GM13976 (cell line): ENCODE measurements at places on chromosomes 6 and 20.
A peak's percentile ranks its signal among the peaks of the same experiment; 100 is the strongest.

DNA sequence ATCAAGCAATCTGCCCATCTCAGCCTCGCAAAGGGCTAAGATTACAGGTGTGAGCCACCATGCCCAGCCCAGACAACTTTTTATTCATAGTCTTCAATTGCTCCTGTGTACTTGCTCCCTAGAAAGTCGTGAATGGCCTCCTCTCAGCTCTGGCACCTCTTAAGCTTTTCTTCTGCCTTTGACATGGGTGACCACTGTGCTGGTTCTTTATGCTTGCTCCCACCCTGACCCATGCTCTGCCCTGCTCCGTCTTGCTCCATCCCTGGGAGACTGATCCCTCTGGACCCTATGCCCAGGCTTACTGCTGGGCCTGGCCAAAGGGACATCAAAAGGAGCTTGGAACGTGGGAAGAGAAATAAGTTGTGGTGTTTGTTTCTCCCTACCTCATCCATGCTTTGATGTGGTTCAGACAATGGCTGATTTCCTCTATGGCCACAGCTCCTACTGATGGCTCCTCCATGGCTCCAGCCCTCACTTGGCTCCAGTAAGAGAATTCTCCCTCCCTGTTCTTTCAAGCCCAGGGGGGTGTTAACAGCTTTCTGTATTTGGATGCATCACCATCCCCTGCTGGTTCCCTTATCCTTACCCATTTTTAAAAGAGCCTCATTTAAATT is 7.7 kb upstream of the TREM2 start:
- no peak for DNase-seq

DNA sequence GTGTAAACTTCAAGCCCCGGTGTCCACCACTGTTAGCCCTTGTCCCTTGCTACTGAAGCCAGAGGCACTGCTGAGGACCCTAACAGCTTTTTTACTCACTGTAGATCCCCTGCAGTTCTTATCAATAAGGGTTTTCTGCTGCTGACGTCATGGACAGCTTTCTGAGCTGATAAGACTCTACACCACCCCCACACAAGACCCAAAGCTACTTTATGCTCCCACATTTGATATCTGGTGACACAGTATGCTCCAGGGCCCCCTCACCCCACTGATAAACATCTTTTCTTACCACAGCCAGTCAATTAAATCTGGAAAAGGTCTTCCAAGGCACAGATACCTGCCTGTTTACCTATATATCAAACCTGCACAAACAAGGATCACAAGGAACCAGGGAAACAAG is 65.3 kb downstream of the NUS1 start:
- no peak for DNase-seq

DNA sequence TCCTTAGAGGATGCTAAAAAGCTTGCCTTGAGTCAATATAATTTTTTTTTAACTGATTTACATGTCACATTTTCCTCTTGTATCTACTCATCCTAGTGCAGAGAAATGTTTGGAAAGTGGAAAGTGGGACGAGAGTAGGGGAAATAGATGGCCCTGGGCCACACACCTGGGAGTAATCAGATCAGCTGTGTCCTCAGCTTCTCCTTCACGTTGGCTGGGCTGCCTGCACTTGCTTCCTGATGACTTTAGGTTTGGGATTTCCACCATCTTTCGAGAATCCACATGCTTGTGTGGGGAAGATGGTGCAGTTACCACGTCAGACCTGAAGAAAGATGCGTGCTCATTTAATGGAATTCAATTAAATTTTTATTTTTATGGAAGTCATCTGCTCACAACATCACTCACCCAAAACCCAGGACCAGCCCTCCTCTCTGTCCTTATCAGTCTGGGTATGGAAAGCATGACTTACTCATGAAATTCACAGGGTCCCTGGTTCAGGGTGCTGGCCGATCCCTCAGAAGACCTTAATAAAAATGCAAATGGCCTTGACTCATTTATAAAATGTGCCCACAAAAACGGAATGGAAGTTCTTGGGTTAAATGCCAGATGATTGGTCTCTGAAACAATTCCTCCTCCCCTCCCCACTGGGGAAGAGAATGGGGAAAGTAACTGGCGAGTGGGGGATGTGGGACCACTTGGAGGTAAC is 74.5 kb upstream of the TIAM2 start:
- DNase-seq, result no peak

GRCh38 chr6:14333556-14334305 is 216.2 kb downstream of the CD83 start:
- no peak for DNase-seq

GRCh38 chr6:157096522-157096921 is 226.8 kb downstream of the TMEM242 start:
- no peak for DNase-seq

- DNase-seq, result peak; percentile 63
Observed at GRCh38 chr6:90413867-90414266, 117.2 kb upstream of the BACH2 start.

- no peak for DNase-seq
Observed at GRCh38 chr6:70312165-70312745, 9.4 kb upstream of the COL9A1 start.

GRCh38 chr6:167546611-167547327 is 221.9 kb downstream of the TTLL2 start:
- DNase-seq, result no peak

DNA sequence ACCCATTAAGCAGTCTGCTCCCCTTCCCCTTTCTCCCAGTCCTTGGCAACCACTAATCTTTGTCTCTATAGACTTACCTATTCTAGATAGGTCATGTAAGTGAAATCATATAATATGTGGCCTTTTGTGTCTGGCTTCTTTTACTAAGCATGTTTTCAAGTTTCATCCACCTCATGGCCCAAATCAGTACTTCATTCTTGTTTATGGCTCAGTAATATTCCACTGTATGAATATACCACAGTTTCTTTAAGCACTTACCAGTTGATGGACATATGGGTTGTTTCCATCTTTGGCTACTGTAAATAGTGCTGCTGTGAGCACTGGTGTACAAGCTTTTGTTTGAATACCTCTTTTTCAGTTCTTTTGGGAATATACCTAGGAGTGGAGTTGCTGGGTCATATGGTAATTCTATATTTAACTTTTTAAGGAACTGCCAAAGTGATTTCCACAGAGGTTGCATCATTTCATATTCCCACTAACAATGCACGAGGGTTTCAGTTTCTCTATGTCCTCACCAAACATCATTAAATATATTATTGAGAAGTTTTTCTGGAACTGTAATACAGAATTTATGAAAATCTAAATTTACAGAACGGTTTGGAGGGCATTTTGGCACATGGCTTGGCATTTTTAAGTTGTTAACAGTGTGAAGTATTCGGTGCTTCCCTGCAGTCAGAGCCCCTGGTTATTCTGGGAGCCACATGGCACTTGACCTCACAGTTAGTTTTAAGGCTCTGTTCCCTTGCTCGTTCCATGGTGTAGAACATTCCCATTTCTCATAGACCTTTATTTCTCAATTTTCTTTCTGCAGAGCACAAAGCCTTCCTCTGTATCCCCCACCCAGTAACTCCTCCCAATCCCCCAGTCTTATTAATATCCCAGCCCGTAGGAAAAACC is 27.0 kb upstream of the DTNBP1 start:
- no peak for DNase-seq

DNA sequence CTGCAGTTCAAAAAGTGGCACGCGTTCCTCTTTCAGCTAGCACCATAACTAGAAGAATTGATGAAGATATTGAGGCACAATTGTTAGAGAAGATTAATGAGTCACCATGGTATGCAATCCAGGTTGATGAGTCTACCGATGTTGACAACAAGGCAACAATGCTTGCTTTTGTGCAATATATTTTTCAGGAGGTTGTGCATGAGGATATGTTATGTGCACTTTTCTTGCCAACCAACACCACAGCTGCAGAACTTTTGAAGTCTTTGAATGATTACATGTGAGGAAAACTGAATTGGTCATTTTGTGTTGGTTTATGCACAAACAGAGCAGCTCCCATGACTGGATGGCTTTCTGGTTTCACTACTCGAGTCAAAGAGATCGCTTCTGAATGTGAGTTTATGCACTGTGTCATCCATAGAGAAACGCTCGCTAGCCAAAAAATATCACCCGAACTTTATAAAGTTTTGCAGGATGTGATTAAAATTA is 129.3 kb upstream of the SLC24A3 start:
- no peak for DNase-seq

- no peak for DNase-seq
Observed at GRCh38 chr6:158631678-158632537, 12.6 kb downstream of the DYNLT1 start.

DNA sequence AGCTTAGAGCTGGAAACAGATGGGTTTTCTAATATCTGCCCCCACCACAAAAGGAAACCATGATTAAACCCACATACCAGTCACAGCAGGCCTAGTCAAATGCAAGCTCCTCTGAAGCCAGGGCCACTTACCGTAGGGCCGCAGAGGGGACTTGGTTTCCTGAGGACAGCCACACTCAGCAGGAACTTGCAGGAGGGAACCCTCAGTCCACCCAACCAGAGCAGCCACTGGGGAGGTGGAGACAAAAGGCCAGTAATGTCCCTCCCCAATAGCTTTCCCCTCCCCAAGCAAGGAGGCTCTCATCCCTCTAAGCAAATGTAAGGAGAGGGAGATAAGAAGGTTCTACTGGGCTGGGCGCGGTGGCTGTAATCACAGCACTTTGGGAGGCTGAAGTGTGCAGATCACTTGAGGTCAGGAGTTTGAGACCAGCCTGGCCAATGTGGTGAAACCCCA is 384.4 kb upstream of the JARID2 start:
- no peak for DNase-seq

- no peak for DNase-seq
Observed at GRCh38 chr6:37785002-37785662, 34.4 kb upstream of the ZFAND3 start.

- no peak for DNase-seq
Observed at GRCh38 chr6:134416418-134417154, 98.7 kb upstream of the SGK1 start.

DNA sequence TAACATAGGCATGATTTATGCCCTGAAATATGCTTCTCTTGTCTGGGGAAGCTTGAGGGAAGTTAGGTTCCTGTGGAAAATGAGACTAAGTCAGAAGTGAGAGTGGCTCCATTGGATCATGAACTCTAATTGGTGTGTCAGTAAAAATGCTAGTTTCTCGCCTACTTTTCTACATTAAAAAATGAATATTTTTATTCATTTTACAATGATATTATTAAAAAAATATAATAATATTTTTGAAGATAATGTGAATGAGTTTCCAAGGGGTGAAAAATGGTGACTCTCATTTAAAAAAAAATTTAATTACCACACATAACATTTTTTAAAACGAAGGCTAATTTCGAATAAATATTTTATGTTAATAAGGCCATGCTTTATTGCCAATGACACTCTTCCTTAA is 84.2 kb downstream of the HIVEP1 start:
- no peak for DNase-seq

GRCh38 chr6:136351518-136352110 is 62.0 kb upstream of the BCLAF1 start:
- DNase-seq, result no peak

- no peak for DNase-seq
Observed at GRCh38 chr20:771741-772464, 3.6 kb upstream of the SLC52A3 start.

- no peak for DNase-seq
Observed at GRCh38 chr6:34349211-34349610, 43.3 kb downstream of the NUDT3 start.

DNA sequence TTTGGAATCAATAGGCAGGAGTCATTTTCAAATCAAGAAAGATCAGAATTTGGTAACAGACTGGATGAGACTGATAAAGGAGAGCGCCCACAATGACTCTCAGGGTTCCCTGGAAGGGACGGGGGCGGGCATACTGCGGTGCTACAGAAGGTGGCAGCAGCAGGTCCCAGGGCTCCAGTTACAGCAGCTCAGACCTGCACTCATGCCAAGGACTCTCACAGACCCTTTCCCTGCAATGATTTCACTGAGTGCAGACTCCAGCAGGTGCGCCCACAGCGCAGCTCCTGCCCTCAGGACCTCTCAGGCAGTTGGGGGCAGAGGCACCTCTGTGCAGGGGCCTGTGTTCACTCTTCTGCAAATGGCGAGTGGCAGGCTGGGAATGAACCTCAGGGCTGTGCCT is 359.8 kb downstream of the ZFAND3 start:
- no peak for DNase-seq

GRCh38 chr6:143271024-143271423 is 179.5 kb downstream of the ADAT2 start:
- DNase-seq, result no peak

DNA sequence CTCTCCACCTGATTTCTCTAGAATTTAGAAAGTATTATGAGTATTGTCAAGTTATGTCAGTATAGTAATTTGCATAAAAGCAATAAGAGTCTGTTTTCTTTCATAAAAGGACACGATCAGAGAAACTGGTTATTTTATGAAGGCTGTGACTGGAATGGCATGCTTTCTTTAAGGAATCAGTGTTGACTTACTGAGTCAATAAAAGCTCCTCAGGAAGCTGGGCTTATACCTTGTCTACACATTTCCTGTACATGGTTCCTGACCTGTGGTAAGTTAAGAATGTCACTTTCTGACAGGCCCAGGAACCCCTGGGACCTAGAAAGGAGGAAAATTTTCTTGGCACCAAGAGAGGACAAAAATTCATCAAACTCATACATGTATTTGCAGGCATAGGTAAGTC is 1224.0 kb upstream of the ADGRB3 start:
- DNase-seq, result no peak

DNA sequence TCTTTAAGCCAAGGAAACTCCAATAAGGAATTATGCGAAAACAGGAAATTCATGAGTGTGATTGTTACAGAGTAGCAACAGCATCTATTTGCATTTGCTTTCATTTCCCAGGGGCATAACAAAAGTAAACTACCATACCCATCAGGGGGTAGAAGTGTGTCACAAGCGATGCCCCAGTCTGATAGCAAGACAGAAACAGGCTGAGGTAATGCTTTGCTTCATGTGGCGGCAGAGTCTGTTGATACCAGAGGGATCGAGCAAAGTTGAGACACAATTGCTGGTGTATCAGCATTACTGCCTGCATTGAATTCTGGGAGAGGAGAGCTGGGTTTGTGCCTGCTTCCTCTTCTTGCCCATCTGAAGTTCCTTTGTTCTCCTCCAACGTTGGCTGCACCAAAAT is 51.2 kb upstream of the LYRM2 start:
- no peak for DNase-seq

DNA sequence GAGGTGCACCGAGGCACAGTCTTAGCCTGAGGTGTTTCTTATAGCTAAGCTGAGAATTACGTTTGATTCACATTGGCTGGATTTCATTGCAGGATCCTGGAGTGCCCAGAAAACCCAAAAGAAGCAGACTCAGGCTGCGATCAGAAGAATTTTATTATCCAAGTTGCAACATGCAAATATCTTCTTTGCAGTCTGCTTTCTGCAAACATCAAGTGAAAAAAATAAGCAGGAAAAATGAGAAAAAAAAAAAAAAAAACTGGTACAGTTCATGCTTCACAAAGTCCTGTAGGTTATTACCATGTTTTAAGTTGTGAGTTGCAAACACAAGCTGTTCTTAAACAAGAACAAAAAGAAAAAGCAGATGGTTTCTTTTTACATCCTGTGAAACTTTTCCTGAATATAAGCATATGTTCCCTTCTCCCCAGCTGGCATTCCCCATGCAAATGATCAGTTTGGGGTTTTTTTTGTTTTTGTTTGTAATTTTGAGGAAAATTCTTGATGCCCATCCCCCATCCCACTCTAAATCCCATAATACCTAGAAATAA is 349.0 kb downstream of the CBLN4 start:
- no peak for DNase-seq
